ENCODE measurements at places on chromosomes 6 and 20.

DNA sequence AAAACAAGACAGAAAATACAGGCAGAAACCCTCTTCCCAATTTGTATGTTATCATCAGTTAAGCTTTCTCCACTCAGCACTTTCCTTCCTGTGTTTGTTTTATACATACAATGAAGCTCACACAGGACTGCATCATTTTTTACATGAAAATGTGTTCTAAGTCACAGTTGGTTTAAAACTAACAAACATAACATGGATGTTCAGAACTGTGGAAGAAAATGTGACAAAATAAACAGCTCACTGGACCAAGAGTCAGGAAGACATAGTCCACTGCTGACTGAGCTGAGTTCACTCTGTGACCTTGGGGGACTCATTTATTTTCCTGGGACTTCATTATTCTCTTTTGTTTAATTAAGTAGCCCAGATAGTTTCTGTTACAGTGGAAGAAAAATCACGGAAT lies 331.5 kb downstream of the SYNE1 start:
- DNase-seq: no peak

DNA sequence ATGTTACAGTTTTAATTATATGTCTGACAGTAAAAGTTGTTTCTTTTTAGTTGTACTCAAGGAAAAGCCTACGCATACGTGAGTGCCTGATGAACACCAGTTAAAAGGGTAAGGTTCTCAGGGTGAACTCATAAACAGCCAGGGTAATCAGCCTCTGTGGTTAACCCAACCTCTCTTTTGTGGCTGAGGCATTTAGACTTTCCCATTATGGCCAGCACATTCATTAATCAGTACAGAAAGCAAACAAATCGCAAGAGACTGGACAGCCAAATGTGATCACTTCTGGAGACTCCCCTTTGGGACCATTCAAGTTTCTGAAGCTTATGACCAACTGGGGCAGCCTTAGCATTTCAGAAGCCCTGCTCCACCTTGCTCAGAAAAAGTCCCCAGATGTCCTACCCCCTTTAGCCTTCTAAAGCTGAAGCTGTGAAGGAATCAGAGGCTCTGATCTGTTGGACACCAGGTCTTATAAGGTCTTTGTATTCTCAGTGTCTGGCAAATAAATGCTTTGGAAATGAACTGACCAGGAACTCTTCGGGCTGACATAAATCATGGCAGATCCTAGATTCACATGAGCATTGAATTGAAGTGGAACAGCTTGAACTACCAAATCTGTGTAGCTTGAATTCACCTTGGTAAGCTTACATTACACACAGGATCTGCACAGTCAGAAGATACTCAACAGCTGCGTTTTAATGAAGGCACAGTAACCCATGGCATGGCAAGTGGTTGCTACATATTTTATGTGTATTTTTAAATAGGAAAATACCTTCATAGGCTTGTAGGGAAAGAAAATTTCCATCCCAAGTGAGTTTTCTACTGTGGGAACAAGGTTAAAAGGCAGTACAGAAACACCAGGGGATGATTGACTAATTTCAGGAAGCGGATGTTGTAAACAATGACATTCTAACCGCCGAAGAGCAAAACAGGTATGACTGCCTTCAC lies 18.7 kb downstream of the IL20RA start:
- no peak for DNase-seq

- DNase-seq: no peak
Measured at GRCh38 chr6:138383776-138384175, 6.1 kb downstream of the SMIM28 start.

DNA sequence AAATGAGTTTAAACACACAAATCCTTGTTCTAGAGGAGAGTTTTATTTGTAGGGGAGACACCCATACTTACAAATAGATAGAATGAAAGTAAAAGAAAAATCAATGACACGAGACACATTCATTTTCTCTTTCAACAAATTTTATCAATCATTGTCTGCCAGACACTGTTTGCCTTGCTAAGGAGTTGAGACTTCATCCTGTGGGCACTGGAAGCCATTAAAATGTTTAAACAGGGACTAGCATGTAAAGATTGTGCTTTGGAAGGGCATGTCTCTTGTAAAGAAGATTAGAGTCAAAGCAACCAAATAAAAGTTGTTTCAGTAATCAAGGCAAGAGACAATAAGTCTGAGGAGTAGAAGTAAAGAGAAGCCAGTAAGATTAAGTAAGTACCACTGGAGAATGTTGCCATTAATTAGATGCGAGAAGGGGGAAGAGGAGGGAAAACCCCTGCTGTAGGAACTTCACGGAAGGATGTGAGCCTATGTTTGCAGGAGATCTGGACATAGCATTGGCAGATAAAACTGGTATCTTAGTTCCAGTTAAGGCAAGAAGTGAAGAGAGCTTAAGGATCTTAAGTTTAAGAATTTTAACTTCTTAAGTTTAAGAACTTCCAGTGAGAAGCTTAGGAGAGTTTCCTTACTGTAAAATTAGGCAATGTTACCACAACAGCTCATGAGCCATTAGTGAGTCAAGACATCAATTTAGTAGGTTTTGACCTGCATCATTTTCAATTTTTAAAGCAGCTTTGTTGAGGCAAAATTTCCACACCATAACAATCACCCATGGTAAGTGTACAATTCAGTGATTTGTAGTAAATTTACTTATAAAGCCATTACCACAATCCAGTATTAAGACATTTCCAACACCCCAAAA lies 117.0 kb upstream of the UST start:
- DNase-seq: peak; percentile 53

- peak; percentile 94 for DNase-seq
Measured at GRCh38 chr20:44166477-44166876, 20.5 kb downstream of the JPH2 start.
